ENCODE measurements at places on chromosomes 1 and 21.

GRCh38 chr21:45923146-45923545, 58.4 kb upstream of the COL6A1 start:
- DNase-seq, result peak; percentile 42

DNA sequence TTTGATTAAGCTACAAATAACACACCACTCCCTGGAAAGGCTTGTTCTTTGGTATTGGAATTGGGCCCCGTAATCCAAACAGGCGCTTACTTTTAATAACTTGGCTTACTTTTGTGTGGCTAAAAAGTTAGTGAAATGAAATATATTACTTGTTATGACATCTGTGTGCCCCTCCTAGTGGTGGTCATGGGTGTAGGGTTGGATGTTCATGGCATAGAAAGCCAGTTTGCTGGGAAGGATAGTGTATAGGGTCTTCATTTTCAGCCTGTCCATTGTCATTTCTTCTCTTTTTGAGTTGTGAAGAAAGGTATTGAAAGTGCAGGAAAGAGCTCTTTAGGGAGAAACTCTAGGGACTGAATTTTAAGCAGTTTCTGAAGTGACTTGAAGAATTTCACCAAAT, 5.9 kb downstream of the CDC14A start:
- no peak for DNase-seq

- DNase-seq, result no peak
These were observed 21.1 kb downstream of the PRXL2B start for GRCh38 chr1:2607641-2608091.

- no peak for DNase-seq
These were observed 54.7 kb downstream of the NDUFS5 start for GRCh38 chr1:39080831-39081270.

- DNase-seq, result no peak
These were observed 1.9 kb downstream of the MAP3K6 start for GRCh38 chr1:27364696-27365371.

Measured in effector memory CD4-positive, alpha-beta T cell (primary cell).